ENCODE measurements at places on chromosomes 2 and 18.
A peak's percentile ranks its signal among the peaks of the same experiment; 100 is the strongest.

DNA sequence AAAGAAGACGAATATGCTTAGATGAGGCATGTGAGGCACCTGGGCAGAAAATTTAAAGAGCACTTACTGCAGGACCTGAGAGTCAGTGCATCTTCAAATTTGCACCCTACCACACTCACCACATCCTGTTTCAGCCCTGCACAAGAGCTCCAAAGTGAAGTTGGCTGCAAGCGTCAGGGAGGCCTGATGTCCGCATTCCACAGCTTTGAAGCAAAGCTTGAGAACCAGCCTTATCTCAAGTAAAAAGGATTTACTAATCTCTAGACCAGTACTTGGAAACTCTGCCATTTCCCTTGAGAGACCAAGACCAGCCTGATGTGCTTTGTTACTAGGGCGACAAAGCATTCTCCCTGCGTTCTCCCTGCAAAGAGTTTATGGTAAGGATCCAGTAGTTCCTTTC lies 3.4 kb upstream of the ASNSD1 start:
- peak; percentile 58 for DNase-seq

DNA sequence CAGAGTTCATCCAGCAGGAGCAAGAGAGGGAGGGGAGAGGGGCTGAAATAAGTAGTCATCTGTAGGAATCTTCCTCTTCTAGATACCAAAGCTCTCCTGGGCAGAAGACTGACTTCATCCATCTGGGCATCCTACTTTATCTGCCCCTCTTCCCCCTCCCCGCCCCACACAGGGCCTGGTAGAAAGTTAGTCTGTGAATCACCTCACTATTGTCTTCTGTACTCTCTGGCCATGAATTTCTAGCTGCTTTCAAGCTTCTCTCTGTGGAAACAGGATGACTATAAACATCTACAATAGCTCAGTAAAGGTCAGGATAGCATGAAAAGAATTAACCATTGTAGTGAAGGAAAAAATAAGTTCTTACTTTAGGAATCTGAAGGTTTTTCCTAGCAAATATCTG lies 47.7 kb upstream of the RNU4ATAC start:
- no peak for DNase-seq

GRCh38 chr2:32375228-32375892 lies 18.5 kb downstream of the BIRC6 start:
- no peak for DNase-seq

- no peak for DNase-seq
These were observed 37.2 kb upstream of the NEMP2 start for GRCh38 chr2:190571686-190572085.

DNA sequence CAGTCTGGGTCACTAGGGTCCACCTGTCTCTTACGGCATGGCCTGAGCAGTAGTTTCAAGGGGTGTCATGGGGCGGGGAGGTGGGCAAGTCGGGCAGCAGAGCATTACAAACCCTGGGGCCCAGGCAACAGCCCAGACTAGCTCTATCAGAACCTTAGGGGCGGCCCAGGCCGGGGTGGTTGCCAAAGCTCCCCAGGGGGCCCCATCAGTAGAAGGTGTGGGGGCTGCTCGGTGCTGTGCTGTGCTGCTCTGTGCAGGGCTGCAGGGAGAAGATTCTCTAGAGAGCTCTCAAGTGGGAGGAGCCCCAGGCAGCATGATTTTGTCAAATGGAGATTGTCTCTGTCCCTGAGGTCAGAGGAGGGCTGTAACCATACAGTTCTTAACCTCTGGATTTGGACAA lies 36.4 kb upstream of the SLC14A1 start:
- no peak for DNase-seq

DNA sequence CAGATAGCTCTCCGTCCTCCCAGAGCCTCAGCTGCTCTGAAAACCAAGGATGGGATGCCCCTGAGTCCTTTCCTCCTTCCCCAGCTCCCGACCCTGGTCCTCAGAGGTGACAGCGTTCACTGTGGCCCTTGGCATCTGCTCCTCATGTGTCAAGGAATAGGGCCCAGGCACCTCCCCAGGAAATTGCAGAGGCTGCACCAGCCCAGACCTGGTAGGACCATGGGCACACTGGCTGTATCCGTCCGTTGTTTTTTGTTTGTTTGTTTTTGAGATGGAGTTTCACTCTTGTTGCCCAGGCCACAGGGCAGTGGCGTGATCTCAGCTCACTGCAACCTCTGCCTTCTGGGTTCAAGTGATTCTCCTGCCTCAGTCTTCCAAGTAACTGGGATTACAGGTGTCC lies 37.5 kb upstream of the SLC66A3 start:
- no peak for DNase-seq

GRCh38 chr2:173866874-173867618 lies 98.1 kb downstream of the SP3 start:
- DNase-seq: no peak

DNA sequence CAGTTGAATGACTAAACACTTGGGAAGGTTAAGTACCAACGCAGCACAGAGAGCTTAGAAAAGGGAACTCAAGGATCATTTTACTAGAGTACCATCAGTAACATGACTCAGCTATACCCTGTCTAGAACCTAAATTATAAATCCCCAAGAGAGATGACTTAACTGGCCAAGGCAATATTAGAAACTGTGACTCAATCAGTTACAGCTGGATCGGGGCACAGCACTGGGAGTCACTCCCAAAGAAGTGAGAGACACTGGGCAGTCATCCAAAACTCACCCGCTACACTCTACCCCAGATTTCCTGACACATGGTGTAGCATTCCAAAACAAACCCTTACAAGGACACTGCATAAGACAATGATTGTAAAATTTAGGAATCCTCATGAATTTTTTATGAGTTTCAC lies 17.7 kb downstream of the IWS1 start:
- peak; percentile 76 for DNase-seq

DNA sequence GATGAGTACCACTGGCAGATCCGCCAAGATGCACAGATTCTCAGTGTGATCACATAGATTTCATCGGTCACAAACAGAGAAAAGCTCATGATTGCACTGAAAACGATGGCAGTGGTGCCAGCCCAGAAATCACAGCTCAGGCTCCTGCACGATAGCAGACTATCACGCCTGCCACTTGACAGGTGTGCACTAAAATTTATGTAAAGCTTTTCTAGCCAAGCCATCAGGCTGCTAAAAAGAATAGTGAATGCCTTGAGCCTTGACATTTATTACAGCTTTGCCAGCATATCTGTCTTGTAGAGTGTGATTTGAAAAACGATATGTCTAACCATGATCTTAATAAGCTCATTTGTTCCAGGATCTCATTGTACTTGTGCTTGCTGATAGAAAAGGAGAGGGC lies 409.5 kb upstream of the CWC22 start:
- no peak for DNase-seq

DNA sequence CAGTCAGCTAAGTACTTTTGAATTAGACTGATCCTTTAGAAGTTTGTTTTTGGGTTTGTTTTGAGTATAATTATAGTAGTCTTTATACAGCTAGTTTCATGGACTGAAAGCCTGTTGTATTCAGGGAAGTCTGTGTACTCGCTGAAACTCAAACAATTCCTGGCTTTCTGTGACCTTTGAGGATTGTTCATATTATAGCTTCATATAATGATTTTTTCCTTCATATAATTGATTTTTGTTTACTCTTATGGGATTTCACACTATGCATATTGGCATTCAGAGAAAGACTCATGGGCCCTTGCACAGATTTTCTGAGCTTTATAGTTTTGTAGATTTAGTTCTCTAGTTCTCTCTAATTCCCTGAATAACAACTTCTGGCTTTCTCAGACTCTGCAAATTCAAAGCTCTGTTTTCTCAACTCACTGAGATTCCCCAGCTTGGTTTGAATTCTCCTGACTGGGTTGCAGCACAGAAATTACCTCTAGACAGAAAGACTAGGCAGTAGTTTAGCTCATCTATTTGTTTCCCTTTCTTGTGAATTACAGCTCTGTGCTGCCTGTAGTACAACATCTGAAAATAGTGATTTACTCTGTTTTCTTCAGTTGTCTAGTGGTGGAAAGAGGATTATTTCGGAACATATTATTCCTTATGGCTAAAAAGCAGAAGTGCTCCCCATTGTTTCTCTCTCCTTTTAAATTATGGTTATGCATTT lies 495.9 kb upstream of the CNTNAP5 start:
- DNase-seq: no peak

DNA sequence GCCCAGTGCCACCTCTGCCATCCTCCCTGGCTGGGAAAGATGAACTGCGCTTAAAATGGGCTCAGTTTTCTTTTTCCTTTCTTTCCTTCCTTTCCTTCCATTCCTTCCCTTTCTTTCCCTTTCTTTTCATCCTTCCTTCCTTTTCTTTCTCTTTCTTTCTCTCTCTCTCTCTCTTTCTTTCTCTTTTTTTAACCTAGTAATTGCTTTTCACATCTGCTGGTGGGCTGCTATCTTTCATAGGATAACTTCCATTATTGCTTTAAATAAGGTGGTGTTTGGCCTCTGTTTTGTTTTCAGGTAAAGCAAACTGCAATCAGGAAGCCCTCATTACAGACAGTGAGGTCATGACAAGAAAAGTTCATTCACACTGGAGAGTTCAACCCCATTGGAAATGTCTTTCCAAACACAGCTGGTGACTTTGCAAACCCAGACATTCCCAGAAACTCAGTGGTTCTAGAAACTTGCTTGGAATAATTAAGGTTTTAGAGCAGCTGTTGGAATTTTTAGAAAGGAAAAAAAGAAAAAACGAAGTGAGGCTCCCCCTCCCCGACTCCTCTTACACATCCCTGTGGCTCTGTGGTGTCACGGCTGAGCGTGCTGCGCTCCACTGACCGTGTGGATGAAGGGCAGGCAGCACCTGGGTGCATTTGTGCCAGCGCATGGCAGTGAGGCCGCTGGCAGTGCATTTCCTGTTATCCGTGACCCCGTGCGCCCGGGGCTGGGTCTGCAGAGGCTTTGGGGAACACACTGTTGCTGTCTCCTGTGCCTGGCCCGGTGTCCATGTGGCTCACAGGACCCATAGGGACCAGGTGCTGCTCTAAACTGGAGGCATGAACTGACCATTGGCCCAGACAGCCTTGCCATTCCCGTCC lies 76.9 kb downstream of the MBP start:
- no peak for DNase-seq

DNA sequence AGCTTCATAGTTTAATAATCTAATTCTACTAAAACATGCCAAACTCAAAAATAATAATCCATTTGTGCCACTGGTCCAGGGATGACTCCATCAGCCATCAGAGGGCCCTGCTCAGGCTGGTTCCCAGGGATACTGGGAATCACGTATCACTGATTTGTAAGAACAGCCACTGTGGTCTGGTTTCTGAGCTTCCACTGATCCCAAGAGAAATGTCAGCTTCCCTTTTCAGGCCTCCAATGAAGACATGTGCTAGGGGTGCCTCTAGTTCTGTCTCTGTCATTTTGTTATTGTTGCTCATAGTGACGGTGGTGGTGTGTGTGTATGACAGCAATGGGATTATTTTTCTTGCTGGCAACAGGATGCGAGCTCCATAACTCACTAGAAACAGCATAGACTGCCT lies 83.2 kb downstream of the CELF4 start:
- no peak for DNase-seq

DNA sequence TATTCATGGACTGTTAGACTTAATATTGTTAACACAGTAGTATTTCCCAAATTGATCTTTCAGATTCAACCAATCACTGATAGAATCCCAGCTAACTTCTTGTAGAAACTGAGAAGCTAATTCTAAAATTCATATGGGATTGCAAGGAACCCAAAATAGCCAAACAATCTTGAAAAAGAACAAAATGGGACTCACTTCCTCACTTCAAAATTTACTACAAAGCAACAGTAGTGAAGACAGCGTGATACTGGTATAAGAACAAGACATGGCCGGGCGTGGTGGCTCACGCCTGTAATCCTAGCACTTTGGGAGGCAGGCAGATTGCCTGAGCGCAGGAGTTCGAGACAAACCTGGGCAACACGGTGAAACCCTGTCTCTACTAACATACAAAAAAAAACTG lies 46.3 kb downstream of the ATL2 start:
- no peak for DNase-seq

- DNase-seq: no peak
These were observed 25.8 kb upstream of the IGFBP5 start for GRCh38 chr2:216721141-216721540.

DNA sequence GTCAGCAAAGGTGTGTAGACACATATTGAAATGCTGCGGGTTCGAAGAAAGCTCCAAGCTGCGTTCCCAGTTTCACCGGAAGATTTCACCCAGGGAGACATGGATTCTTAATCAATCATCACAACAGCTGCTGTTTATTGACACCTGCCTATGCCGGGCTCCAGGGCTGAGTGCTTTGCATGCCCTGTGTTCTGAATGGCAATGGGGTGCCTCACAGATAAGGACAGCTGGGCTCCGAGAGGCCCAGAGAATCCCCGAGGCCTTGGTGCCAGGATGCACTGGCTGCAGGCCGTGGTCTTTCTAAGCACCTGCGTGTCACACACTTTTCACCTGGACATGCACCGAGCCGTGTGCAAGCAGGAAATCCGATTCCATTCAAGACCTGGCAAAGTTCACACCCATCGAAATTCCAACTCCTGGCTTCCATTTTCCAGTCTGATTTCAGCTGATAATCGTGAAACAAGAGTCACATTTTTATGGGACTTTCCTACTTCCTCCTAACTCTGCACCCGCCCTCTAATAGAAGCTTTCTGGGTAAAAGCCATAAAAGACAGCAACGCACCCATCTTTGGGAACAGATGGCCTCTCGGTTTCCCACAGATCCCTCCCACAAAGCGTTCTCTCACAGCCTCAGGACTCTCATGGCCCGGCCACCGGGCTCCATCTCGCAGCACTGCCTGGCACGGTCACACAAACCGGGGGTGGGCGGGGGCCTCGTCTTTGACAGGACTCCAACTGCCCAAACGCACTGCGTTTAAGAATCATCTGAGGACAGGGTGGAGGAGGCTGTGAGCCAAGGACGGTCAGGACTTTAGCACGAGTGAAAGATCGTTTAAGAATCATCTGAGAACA lies 245.6 kb upstream of the SALL3 start:
- no peak for DNase-seq

DNA sequence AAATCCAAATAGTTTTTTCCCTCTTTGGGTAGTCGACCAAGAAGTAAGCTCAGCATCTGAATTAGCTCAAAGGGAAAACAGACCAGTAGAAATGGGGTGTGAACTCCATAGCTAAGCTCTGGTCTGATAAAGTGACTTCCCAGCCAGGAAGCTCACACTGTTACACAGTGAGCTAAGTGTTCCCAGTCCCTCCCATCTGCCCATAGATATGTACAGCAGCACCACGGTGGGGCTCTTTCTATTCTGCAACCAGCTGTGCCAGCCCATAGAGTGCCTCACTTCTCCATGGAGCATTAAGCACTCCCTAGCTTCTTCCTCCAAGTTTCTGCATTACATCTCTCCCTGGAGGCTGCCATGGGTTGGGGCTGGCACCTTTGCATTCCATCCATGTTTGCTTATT lies 27.6 kb upstream of the NEMP2 start:
- DNase-seq: no peak
